ENCODE measurements at places on chromosomes 5 and 9.

DNA sequence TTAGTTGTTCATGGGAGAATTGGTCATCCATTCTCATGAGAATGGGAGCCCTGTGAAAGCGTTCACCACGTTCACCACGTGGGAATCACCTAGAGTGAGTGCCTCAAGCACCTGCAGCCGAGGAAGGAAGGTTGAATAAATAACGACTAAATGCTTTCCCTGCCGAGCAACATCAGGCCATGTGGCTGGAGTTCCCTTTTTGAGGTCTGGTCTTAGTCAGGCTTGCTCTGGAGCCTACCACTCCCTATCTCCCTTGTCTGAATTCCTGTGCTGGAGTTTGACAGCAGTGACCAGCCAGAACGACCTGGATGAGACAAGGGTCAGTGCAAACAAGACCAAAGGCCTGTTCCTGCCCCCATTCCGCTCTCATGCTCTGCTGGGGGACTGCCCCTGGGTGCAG is 28.5 kb downstream of the KCNMB1 start:
- no peak for DNase-seq

DNA sequence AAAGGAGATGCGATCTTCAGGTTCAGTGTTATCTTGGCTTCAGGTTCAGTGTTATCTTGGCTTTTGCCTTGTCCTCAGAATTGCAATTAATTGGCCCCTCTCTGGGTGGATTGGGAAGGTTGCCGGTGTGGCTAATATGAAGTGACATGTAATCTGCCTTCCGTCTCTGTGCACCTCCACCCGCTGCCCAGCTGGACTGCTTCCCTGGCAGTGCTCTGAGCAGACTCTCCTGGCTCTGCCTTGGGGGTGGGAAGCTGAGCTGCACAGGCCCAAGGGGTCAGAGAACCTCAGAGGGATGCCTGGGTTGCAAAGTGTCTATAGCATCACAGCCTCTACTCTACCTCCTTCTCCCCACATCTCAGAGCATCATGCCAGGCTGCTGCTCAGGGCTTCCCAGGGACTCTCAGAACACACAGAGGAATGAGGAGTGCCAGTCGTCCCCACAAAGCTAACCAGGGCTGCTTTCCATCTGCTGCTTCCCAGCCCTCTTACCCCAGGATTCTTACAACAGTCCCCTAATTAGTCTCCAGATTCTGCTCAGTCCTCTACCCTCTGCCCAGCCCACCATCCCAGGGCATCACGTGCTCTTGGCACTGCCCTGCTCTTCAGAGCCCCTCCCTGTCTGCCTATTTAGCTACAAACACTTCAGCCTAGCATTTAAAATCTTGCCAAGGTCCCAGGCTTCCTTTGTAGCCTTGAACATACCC is 54.4 kb upstream of the AFAP1L1 start:
- DNase-seq, result no peak

DNA sequence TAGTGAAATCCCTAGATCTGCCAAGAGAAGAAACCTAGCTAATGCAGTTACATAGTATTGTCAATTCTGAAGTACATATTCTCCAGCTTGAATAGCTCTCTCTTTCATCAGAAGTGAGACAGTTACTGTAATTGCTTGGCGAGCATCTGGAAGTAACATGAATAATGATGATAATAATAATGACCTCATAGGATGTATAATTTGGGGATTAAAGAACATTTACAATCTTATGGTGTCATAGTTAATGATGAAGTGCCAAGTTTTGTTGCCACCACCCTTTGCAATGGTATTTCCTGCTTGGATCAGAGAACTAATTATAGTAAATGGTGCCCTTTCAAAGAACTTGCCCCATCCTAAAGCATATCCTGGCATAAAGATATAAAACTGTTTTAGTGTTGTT is 201.4 kb downstream of the ADAMTSL1 start:
- no peak for DNase-seq

DNA sequence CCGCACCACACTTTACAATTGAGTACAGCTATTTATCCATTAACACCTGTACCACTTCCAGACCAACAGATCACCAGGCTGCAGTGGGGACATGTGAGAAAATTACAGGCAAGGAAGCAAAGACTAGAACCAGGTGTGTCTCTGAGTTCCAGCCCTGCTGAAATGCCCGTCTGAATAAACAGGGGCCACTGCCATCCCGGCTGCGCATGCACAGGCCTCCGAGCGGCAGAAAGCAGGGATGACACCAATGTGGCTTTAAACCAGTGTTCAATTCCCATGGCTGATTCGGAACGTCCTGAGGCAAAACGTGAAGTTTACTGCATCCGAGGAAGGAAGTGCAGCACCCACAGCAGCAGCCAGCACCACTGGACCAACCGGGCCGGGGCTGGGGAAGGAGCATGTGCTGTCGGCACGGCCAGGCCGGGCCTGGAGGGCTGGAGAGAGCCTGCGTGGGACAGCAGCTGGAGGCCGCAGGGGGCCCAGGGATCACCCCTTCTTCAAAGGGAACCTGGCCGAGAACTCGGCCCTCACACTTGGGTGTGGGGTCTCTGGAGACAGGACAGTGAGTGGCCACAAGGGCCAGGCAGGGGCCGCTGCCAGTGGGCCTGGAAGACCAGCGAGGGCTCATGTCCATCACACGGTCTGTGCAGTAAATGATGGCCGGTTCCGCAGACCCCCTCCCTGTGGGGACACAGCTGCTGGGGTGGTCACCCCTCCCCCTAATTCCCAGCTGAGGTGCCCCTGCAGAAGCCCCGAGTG is 33.0 kb upstream of the SLC12A7 start:
- DNase-seq, result no peak

- DNase-seq, result no peak
Observed at GRCh38 chr5:8997542-8998070, 548.3 kb downstream of the SEMA5A start.

DNA sequence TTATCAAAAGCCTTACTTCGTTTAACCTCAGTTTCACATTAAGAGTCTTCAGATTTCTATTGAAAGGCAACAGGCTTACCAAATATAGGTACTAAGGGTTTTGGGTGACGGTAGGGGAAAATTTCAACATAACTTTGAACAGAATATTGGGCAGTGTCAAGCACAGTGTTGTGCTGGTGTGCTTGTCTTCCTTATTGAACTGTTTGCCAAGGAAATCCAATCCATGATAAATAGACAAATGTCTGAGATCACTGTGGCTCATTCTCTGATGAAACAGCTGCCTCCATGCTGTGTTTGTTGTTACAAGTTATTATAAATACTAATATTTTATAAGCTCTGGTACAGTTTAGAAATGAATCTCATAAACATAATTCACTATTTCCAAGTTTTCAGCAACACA is 730.1 kb downstream of the NR2F1-AS1 start:
- DNase-seq, result no peak

- no peak for DNase-seq
Observed at GRCh38 chr5:163347671-163348070, 89.7 kb upstream of the CCNG1 start.

Measured in thoracic aorta (tissue), 2 donors.